Activated CD8-positive, alpha-beta memory T cell treated with anti-CD3 and anti-CD28 coated beads for 4 hours (primary cell): ENCODE measurements at places on chromosomes 5 and 9.
A peak's percentile ranks its signal among the peaks of the same experiment; 100 is the strongest.

DNA sequence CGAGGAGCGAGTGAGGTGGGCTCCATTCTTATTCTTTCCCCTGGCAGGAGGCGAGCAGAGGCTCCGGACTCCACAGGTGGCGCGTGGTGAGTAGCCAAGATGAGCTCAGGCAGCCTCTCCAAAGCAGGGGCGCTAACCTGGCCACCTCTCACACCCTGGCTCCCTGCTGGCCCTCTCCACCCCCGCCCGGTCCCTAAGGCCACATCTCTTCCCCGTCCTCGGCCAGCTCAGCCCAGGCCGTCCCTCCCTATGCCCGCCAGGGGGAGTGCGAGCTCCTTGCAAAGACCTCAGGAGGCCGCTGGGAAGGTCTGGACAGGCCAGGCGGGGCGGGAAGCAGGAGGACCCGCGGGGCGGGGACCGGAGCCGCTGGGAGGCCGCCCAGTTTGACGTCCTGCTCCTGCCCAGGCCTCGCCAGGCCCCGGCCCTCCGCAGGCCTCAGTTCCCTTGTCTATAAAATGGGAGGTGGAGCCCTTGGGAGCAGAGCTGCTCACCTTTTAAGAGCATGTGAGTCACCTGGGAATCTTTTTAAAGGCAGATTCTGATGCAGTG, 46.3 kb upstream of the GGTA1 start:
- peak; percentile 14 for DNase-seq

DNA sequence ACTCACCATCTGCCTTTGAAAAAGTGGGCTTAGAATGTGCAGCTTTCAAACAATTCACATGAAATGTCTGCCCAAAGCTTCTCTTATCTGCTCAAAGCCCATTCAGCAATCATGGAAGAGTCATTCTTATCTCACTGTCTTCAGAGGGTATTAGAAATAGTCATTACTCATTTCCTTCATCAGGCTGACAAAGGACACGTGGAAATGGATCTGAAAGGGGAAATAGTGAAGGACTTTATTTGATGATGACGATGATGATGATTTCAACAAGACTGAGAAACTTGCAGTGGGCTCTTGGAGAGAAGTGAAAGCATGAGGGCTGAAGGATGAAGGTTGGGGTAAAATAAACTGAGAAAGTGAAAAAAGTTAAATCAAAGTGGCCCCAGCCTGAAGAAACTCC, 194.3 kb downstream of the SMARCA2 start:
- no peak for DNase-seq

DNA sequence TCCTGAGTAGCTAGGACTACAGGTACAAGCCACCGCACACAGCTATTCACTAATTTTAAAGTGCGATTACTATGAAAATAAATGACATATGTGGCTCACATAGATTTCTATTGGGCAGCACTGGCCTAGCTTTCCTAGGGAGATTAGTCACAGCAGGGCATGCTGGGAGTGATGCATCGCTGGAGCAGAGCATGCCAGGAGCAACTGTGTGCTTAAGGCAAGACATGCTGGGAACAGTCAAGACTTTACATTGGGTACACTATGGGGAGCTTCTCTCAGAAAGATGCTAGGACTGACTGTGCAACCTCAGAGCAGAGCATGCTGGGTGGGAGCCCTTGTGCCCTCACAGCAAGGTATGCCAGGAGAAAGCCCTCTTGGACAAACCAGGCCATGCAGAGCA, 9.3 kb downstream of the ST6GALNAC6 start:
- no peak for DNase-seq

DNA sequence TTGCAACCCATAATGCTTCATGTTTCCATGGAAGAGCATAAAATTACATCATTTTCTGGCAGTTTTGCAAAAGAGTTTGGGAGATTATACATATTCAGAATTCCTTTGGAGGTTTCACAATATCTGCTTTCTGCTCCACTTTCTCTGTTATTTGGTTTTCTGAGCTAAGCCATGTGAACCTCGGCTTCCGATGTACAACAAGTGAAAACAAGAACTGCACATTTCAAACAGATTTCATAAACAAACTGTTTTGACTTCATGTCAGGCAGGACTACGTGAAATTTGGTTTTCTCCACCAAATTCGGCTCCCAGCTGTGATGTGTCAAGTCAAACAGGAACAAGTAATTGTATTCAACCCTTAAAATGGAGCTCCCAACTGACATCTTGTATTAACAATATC, 609.8 kb downstream of the IRX1 start:
- DNase-seq: no peak

DNA sequence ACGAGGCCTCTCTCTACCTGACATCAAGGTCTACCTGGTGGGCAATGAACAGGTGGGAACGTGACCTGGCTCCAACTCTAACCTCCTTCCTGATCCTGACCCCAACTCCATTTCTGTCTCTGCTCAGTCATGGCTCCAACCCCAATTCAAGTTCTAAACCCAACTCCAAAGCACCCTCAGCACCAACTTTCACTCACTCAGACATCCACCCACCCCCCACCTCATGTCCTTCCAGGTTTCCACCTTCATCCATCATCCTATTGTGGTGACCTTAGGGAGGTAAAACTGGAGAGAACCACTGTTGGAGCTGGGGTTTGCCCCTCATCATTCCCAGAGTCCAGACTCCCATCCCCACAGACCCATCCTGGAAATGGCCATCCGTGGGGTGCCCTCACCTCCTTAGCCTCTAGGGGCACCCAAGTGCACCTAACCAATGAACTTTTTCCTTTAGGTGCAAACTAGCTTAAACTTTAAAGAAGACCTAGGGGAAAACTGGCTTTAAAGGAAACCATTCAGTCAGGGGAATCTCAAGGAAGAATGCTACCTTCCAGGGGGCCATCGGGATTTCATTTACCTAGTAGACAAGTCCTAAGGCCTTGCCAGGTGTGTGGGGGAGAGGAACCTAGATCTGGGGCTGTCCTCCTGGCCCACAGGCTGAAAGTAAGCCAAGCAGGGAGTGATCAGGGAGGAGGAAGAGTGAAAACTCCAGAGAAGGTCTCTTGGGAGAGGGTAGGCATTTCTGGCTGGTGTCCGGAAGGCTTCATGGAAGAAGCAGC, 11.3 kb downstream of the RGS14 start:
- no peak for DNase-seq

DNA sequence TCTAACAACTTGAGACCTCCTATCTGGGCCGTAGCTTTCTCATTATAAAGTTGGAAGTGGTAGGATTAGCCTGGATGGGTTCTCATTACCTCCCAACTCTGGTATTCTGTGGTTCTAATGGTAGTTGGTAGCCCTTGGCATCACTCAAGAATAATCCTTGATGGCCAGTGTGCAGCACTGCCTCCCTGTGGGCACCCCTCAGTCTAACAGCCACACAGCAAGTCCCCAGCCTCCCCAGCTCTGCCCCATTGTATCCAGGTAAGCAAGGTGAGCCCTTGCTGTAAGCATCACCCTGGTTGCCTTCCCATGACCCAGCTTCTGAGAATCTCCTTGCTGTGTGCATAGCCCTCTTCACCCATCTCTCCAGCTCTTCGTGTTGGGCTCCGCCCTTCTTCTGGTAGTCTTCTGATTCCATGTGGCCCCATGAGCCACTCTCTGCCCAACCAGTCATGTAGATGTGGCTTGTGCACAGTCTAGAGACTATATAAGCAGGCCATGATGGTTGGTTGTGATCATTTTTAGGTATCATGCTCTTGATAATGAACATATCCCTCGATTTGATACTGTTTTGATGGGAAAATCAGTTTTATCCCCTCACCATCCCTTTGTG, 57.6 kb upstream of the GRHPR start:
- DNase-seq: no peak

- DNase-seq: no peak
Measured at GRCh38 chr5:101942321-101942882, 353.7 kb downstream of the SLCO4C1 start.

- DNase-seq: no peak
Measured at GRCh38 chr5:39189292-39189955, 29.9 kb downstream of the FYB1 start.

GRCh38 chr9:36401164-36401740, 1.2 kb upstream of the RNF38 start:
- no peak for DNase-seq

DNA sequence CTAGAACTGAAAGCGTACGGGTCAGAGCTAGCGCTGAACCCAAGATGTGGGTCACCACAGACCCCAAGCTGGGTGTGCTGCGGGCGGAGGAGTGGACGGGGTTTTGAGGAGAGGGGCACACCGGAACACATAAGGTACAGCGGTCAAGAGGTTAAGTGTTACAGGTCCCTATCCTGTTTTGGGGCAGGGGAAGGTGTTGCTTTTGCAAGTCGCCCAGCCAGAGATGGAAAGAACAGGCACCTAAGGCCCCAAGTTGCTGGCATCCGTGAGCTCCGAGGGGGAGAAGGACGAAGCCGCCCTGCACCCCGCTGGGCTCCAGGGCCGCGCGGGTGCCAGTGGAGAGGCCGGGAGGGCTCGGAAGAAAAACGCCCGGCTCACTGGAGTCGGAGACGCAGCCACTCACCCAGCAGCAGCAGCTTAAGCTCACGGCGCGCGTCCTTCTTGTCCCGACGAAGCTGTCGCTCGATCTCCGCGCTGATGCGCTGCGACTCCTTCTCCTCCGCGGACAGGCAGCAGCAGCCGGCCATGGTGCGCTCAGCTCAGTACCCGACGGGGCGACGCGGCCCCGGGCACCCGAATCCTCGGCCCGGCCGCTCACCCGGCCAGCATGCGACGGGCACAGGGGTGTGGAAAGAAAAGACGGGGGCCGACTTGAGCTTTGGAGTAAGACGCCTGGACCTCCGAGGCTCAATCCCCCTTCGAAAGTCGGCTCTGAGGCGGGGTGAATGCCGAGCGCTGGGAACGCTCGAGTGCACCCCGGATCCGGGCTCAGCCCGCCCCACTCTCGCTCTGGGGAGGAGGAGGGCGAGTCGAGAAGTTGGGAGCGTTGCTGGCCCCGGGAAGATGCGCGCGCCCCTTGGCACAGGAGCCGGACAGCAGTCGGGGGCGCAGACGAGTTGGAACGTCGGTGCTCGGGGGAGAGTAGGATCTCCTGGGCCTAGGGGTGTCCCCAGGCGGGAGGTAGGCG, 572 bp downstream of the GNA14 start:
- no peak for DNase-seq

DNA sequence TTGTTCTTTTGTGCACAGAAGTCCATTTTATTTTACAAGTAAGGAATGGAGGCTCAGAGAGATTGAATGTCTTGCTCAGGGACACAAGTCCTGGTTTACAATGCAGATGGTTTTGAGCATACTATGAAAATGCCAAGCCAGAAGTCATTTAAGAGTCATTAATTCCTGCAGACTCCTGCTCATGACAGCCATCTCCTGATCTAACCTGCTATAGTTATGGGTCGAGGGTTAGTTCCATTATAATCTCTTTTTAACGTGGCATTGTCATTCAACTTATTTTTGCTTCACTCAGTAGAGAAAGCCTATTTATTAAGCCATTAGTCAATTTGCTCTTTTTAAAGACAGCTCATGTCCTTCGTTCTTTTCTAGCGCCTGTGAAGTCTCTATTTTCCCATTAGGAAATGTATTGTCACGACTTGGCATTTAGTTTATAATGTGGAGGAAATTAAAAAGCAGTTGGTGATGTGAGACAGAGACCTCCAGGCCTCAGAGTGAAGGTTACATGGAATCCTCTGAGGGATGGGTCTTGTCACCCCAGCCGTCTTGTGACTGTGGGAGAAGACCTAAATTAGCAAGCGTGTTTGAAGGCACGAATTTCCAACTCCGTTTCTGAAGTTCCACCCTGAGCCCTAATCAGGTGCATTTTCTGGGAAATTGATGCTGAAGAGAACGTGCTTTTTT, 84.1 kb downstream of the ACTBL2 start:
- no peak for DNase-seq

DNA sequence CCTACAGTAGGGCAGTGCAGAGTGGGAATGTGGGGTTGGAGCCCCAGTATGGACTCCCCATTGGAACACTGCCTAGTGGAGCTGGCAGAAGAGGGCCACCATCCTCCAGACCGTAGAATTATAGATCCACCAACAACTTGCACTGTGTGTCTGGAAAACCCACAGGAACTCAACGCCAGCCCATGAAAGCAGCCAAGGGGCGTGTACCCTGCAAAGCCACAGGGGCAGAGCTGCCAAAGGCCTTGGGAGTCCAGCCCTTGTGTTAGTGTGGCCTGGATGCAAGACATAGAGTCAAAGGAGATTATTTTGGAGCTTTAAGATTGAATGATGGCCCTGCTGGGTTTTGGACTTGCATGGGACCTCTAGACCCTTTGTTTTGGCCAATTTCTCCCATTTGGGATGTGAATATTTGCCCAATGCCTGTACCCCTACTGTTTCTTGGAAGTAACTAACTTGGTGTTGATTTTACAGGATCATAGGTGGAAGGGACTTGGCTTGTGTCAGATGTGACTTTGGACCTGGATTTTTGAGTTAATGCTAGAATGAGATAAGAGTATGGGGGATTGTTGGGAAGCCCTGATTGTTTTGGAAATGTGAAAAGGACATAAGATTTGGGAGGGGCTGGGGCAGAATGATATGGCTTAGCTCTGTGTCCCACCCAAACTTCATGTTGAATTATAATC, 266.8 kb downstream of the SEMA5A start:
- no peak for DNase-seq

DNA sequence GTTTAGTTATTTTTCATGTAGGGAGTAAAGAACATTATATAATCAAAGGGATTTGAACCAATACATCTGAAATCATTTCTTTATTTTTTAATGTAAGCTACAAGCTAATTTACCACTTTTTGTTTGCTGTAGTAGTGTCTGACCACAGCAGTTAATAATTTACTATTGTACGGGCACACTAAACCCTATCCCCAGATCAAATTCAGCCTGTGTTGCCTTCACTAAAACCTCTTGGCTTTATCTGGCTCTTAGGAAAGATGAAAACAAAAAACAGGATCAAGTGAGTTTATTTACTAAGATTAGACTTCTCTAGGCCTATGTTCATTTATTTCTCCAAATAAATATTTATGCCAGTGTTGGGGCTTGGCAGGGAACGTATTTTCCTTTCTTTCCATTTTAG, 384.1 kb downstream of the EBF1 start:
- no peak for DNase-seq

- no peak for DNase-seq
Measured at GRCh38 chr9:27945386-27945785, 372.1 kb upstream of the C9orf72 start.

DNA sequence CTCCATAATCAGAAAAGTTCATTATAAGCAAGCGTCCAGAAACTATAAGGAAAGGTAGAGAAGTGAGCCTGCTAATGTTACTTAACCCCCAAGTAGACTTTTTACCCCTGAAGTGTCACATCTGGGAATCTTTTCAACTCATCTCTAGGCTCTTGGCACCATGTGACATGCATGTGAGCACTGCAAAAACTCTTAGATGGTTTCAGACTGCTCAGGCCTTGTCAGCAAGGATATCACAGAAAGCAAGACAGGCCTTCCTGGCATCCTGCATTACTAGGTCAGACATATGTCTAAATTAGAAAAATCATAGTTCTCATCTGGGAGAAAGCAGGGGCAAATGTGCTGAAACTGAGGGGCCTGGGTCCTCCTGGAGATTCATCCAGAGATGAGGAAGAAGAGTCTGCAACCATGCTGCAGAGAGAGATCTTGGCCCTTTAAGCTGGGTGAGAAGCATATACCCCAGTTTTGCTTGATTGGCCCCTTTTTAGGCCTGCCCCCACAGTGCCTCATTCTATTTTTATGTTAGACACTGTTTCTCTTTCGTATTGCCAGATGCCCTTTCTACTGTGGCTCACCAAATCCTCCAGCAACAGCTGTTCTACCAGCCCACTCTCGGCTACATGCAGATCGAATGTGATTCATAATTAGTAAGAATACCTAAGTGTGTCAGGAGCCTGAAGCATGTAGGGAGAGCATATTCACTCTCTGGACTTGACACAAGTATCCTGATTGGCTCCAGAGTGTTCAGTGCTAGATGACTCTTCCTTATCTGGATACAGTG, 19.0 kb downstream of the TMEM8B start:
- DNase-seq: no peak

- no peak for DNase-seq
Measured at GRCh38 chr9:93126151-93126781, 7.8 kb downstream of the NINJ1 start.
